ENCODE measurements at places on chromosomes 6 and 20.

DNA sequence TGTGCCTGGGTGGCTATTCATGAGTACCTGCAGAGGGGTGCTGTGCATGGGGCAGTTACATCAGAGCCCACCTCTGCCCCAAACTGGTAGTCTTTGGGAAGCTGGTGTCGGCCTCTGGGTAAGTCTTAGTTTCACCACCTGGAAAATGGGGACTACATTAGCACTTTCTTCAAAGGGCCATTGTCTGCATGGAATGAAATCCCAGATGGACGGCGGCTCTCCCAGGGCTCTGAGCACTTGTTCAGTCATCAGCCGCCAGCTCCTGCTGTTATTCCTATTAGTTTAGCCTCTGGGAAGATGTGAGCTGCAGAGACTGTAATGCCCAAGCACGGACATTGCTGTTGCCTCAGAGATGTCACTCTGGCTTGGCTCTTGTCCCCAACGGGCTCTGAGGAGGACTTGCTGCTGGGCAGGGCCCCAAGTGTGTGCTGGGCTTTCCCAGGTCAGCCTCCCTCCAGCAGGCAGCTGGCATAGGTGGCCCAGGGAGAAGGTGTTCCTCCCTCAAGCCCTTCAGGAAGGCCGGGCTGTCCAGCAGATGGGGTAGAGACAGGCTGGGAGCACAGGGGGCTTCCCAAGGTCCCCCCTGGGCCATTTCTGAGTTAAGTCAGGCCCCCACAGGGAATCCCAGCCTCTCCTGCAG lies 268.3 kb downstream of the TFAP2C start:
- no peak for DNase-seq

GRCh38 chr6:80969439-80969838 lies 783.0 kb downstream of the TENT5A start:
- DNase-seq = no peak

- no peak for DNase-seq
Observed at GRCh38 chr6:103720393-103720792, 1139.3 kb downstream of the HACE1 start.

DNA sequence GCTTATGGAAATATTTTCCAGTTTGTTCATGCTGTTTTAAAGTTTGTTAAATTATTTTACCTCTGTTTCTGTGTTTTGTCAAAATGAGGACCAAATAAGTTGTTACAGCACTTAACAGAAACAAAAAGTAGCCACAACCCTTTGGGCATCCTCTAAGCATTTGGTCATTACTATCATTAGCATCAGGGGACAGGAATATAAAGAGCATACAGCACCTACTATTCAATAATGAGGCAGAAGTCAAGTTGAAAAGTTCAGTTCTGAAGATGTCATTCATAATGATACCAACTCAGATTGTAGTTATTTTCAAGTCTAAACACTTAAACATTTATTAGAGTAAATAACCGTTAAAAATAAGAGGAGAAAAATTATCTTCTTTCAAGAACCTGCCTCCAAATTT lies 862.3 kb upstream of the FLRT3 start:
- no peak for DNase-seq

DNA sequence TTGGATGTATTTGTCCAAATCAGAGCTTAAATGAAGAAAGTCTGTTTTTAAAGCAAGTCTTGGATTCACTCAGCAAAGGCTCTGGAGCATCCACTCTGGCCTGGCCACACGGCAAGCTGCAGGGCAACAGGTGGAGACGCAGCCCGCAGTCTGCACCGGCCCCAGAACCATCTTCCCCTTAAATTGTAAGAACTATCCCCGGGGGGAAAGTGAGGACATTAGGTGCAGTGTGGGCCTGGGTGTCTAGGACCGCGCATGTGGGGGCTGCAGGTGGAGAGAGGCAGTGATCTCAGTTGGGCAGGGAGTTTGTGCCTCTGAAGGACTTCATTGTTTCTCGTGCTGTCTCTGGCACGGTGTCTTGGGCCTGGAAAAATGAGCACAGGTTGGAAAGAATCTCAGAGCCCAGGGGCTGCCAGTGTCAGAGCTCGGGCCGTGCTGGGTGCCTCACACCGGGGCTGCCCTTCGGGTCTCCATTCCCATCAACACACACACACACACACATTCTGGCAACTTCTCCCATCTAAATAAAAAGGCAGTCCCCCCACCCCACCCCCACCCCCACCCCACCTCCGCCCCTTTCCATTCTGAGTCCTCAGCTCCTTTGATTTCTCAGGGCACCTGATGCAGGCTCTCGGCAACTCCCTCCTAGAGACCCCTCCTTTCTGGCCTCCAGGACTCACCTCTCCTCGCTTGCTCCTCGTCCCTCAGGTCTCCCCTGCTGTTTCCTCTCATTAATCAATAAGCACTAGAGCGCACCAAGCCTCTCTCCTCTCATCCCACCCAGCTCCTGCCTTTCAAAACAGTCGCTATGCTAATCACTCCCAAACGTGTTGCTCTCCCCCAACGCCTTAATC lies 48.4 kb downstream of the FOXF2 start:
- no peak for DNase-seq

GRCh38 chr20:20568604-20569205 lies 143.7 kb downstream of the RALGAPA2 start:
- peak; percentile 23 for DNase-seq
